Cardiac fibroblast (primary cell): ENCODE measurements at places on chromosomes 2 and 18.

DNA sequence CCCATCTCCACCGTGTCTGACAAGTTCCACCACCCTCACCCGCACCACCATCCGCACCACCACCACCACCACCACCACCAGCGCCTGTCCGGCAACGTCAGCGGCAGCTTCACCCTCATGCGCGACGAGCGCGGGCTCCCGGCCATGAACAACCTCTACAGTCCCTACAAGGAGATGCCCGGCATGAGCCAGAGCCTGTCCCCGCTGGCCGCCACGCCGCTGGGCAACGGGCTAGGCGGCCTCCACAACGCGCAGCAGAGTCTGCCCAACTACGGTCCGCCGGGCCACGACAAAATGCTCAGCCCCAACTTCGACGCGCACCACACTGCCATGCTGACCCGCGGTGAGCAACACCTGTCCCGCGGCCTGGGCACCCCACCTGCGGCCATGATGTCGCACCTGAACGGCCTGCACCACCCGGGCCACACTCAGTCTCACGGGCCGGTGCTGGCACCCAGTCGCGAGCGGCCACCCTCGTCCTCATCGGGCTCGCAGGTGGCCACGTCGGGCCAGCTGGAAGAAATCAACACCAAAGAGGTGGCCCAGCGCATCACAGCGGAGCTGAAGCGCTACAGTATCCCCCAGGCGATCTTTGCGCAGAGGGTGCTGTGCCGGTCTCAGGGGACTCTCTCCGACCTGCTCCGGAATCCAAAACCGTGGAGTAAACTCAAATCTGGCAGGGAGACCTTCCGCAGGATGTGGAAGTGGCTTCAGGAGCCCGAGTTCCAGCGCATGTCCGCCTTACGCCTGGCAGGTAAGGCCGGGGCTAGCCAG, 1.2 kb downstream of the ONECUT2 start:
- DNase-seq: no peak

- peak; percentile 70 for DNase-seq
Observed at GRCh38 chr2:104872866-104873688, 19.2 kb downstream of the POU3F3 start.

GRCh38 chr2:24708537-24709152, 84.5 kb downstream of the PTRHD1 start:
- DNase-seq: peak; percentile 29

GRCh38 chr18:34977838-34978532, 63.2 kb upstream of the MAPRE2 start:
- no peak for DNase-seq

- DNase-seq: peak; percentile 78
Observed at GRCh38 chr2:231545105-231545902, 15.1 kb upstream of the NMUR1 start.

GRCh38 chr2:72824224-72824842, 1.5 kb downstream of the EXOC6B start:
- DNase-seq: peak; percentile 41

GRCh38 chr2:36615222-36615621, 17.3 kb upstream of the FEZ2 start:
- peak; percentile 53 for DNase-seq

- DNase-seq: peak; percentile 94
Observed at GRCh38 chr2:36461039-36461681, 105.6 kb downstream of the CRIM1 start.

DNA sequence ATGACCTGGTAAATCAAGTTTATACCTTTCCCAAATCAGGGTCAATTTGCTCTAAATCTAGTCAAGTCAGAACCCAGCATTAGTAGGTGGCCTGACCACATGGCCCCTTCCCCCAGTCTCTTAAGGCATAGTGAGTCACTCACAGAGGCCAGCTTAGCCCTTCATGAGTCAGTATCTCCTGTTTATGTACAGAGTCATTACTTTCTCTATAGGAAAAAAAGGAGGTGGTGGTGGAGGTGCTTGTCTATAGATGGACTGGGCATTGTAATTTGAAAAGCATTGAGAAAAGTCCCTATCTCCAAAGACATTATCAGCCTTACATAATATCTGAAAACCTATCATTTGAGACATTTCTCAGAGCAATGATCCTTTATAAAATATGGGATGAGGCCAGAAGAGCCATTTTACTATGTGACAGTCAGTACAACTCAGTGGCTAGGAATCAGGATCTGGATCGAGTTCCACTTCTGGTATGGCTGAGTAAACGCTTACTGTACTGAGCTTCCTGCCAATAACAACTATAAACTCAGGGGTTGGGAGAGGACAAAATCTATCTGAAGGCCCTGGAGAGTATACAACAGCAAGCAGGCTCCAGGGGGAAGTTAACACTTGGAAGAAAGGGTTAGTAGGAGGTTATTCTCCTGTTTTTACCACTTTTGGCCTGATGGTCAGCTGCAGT, 22.5 kb upstream of the SIGLEC15 start:
- peak; percentile 89 for DNase-seq

DNA sequence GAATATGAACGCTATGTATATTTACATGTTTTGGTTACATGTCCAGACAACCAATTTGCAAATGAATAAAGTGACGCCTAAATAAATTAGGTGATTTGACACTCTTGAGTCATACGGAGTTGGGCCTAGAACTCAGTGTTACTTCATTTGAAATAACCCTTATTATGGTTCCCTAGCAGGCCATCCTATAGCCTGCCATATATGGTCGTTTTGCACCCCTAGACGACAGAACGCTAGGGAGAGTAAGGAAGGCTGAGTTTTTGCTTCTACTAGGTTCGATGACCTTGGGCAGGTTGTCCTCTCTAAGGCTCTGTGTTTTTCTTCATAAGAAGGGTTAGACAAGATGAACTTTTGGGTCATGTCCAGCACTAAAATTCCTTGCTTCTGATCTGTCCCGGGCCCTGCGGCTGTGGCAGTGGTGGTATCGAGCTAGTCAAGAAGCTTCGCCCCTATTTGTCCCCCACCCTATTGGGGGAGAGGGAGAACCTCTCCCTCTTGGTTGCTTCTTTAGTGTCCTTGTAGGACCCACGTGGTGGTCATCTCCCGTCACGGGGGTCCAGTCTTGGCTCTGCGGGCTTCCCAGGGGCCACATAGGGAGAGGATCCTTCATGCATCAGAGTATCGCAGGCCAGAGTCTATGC, 574 bp upstream of the EML4 start:
- DNase-seq: no peak

DNA sequence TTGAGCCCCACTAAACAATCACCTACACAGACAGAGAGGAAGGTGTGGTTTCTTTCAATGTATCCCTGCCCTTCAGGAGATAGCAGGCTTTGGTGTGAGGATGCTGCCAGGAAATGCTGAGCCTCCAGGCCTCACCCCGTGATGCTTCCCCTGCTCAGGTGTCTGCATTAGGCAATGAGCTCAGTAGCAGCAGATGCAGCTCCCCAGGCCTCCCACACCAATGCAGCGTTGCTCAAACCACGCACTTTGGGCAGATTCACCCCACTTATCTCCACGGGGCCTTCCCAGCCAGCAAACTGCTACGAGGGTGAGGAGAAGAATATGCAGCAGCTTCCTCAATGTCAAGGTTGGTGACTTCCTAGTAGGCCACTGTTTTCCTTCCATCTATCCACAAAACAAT, 229.3 kb upstream of the PXDN start:
- DNase-seq: no peak

DNA sequence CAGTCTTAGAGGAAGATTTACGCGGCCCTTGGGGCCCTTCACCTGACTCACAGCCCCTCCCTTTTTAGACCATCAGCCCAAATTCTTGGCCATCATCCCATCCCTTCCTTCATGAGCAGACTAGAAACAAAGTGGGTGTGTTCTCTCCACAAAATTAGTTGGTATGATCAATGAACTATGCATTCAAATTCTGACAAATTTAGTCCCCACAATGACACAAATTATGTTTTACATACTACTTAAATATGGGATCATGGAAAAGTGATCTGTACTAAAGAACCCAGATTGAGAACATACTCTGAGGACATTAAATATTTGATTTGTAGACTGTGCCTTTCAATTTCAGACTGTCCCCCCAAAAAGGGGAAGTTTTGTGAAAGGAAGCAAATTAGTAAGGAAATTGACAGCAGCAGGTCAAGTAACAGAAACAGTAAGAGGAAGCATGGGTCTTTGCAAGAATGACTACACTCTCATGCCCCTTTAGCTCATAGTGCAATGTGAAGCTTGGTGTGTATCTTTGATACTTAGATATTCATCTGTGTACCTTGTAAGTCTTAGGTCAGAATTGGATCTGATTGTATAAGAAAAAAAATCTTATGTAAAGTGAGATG, 2.2 kb upstream of the MAPRE2 start:
- no peak for DNase-seq

- DNase-seq: no peak
Observed at GRCh38 chr2:135050132-135050531, 2.0 kb upstream of the RAB3GAP1 start.

DNA sequence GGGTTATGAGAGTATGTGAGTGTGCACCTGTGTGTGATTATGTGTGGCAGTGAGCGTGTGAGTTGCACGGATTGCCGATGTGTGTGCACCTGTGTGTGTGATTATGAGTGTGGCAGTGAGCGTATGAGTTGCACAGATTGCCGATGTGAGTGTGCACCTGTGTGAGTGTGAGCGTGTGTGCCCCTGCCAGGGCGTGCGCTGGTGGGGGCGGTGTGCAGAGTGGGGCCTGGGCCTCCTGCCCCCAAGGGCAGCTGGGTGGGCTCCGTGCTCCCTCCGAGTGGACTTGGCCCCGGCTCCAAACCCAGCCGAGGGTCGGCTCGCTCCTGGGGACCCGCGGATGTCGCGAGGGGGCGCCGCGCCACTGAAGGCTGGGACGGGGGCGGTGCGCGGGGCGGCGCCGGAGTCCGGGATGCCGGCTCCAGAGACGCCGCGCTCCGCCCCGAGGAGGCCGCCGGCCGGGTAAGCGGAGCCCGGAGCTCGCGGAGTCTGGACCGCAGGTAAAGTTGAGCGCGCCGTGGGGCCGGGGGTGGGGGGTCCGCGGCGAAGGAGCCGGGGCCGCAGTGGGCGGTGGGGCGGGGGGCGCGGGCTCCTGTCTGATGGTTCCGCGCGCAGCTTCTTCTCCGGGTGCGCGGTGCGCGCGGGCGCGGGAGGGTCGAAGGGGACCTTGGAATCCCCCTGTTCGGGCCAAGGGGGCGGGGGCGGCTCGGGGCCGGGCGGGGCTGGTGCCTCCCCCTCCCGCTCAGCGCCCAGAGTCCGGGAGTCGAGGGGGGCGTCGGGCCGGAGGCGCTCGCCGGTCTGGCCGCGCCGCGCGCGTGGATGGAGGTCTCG, at the start of gene KCNG2:
TSS of gene KCNG2 (plus strand) at position 421 of the 828 bp plus-strand sequence. CDS start 65,730 bp downstream, outside the sequence.
- DNase-seq: peak; percentile 53

GRCh38 chr18:59699750-59700534, 2.7 kb upstream of the CCBE1 start:
- no peak for DNase-seq

DNA sequence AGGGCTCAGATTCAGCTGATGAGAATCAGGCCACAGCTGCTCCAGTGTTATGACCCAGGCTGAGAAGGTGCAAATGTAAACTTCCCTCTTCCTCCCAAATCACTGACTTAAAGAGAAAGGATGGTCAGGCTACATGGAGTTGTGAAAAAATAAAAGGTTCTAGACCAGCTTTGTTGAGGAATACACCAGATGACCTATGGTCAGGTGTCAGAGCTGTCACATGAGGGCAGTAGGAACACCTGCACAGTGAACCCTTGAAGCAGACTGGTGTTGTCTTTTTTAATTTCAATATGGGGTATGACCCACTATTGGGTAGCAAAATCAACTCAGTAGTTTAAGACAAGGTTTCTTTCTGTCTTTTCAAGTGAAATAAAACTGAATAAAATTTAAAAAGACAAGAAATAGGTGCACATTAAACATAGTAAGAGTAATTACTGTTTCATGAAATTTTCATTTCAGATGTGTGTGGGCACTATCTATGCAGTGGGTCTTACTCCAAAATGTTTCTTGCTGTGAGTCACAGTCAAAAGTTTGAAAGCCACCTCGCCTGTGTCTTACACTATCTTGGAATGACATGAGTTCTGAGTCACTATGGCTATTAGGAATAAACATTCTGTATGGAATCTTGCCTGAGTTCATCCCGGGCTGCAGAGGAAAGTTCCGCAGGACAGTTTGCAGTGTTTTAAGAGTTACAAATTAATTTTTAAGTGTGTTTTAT, 83.6 kb downstream of the ACVR1 start:
- DNase-seq: peak; percentile 66

DNA sequence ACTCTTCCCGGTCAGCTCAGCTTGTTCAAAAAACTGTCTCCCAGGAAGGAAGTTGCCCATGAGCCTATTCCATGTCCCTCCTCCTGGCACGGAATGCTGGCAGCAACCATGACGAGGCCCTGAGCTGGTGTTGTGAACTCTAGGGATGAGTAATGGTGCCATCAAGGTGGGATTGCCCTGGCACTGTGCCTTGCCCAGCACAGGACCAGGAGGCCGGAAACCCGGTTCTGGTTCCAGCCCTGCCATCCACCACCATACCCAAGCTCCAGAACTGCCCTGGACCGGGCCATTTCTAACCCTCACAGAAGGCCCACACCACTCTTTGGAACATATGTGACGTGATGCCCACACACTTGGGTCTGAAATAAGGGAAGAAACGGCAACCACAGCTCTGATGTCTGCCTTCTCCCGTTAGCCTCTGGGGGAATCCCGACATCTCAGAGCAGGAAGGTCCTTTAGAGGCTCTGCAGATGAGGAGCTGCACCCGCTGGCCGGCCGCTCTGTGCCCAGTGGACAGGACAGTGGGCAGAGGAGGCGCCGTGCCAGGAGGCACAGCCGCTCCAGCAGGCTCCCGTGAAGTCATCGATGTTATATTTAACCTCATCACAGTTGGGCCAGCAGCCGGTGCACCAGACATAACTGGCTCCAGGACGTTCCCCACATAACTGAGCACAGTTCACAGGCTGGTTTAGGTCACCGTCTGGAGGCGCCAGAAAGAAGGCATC, 462.1 kb upstream of the ID2 start:
- DNase-seq: no peak

DNA sequence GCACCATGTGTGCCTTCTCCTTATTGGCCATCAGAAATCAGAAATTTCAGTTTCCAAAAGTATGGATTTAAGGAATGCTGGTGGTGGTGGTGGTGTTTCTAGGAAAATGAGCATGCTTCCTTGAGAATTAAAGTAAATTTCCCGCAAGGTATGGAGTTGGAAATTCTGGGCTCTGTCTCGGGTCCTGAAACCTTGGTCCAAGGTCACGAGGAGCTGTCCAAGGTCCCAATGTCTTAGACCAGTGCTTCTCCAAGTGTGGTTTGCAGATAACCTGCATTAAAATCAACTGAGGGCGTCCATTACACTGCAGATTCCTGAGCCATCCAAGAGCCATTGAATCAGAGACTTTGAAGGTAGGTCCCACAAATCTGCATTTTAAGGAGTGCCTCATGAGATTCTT, 210.9 kb upstream of the PKDCC start:
- peak; percentile 63 for DNase-seq

GRCh38 chr2:6590442-6590841, 275.3 kb downstream of the CMPK2 start:
- DNase-seq: no peak

- DNase-seq: peak; percentile 21
Observed at GRCh38 chr18:21479721-21480120, 120.8 kb downstream of the ESCO1 start.

- DNase-seq: no peak
Observed at GRCh38 chr2:30219886-30220875, 11.2 kb upstream of the LBH start.

- no peak for DNase-seq
Observed at GRCh38 chr2:43376523-43377198, 150.3 kb upstream of the ZFP36L2 start.
